ENCODE measurements at places on chromosomes 16 and 17.

DNA sequence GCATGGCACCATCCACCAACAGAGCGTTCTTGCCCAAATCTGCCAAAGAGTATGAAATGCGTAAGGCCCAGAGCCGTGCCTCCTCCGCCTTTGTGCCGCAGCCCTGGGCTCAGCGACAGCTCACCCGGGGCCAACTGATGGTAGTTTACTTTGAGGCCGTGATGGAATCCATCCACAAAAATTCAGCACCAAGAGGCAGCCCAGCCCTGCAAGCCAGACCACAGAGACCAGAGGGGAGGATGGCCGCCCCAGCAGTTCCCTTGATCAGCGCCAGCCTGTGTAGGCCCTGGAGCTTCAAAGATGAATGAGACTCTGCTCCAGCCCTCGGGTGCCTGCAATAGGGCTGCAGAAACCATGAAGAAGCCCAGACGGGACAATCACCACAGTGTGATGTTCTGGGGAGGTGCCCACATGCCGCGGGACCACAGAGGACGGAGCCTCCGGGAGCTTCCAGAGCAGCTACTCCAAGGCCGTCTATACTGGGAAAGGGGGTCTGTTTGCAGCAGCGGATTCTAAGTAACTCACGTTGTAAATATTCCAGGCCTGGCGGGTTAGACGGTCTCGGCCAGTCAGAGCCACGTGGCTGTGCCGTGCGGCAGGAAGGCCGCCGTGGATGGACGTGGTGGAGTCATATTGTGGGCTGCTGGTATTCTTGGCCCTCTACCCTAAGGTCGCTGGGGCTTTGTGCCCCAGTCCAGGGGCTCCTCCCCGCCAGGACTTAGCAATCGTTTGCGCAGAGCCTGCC is 80.3 kb downstream of the RBFOX3 start:
- no peak for DNase-seq

- DNase-seq, result no peak
Measured at GRCh38 chr17:41691031-41691777, 2.5 kb downstream of the EIF1 start.

GRCh38 chr17:49843774-49844350 is 4.0 kb downstream of the TAC4 start:
- no peak for DNase-seq

GRCh38 chr16:11071829-11072228 is 127.5 kb downstream of the CLEC16A start:
- DNase-seq, result no peak

GRCh38 chr16:85350973-85351372 is 238.7 kb upstream of the CIBAR2 start:
- DNase-seq, result peak; percentile 69

DNA sequence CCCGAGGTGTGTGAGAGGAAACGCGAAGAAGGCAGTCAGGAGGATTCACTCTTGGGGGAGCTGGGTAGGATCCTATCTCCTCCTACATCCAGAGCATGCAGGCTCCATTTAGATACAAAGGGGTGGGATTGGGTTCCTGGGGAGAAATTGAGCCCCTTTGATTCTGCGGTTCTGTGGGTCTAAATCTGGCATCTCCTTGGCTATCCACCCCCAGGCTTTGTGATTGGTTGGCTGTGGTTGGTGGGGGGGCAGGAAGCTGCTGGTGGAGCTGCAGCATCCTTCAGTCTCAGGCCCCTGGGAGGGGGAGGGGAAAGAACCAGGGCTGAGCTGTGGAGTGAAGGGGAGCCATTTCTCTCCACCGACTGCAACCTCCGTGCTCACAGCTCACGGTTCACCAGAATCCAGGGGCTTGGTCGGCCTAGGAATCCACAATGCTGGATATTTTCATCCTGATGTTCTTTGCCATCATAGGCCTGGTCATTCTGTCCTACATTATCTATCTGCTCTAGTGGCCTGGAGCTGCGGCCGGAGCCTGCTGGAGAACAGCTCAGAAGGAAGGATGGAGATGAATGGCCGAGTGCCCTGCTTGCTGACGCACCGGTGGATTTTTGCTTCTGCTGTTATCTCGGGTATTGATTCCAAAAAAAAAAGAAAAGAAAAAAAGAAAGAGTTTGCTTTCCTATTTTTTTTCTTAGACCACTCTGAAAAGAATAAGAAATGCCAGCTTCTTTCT is at the start of gene LASP1NB:
Gene LASP1NB (plus strand): TSS at position 352 of the 733 bp plus-strand sequence.
- no peak for DNase-seq

DNA sequence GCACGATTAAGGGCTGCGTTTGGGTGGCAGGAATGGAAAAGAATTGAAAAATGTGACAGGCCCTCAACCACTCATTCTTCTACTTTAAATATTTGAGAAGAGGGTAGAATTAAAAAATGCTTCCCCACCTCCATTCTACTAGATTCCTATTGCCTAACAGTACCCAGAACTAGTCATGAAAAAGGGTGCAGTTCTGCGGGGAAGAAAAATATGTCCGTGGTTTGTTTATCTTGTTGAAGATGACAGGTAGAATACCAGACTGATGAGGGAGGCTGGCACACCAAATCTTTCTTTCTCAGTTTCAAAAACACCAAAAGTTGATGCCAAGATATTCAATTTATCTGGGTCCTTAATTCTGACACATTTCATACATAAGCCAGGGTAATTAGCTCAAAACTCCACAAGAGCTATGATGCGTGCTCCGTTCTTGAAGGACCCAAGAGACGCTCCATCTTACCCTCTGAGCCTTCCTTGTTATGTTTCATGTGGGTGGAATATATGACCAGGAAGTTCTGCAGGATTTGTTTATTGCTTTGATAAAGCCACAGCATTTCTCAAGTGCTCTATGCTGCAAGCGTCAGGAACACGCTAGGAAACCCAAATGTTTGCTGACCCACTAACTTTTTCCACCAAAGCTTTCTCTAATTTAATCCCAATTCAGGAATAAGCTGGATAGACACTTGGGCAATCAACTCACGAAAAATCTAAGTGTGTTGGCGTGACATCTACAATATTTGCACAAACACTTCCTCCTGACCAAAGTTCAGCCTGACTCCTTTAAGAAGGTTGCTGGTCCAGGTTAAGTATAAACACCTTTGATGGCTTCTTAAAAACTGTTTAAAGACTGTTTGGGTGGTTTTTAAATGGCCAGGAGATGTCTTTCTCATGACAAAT is 20.6 kb upstream of the GAN start:
- no peak for DNase-seq

GRCh38 chr16:56547949-56548567 is 16.8 kb upstream of the MT4 start:
- DNase-seq, result no peak

DNA sequence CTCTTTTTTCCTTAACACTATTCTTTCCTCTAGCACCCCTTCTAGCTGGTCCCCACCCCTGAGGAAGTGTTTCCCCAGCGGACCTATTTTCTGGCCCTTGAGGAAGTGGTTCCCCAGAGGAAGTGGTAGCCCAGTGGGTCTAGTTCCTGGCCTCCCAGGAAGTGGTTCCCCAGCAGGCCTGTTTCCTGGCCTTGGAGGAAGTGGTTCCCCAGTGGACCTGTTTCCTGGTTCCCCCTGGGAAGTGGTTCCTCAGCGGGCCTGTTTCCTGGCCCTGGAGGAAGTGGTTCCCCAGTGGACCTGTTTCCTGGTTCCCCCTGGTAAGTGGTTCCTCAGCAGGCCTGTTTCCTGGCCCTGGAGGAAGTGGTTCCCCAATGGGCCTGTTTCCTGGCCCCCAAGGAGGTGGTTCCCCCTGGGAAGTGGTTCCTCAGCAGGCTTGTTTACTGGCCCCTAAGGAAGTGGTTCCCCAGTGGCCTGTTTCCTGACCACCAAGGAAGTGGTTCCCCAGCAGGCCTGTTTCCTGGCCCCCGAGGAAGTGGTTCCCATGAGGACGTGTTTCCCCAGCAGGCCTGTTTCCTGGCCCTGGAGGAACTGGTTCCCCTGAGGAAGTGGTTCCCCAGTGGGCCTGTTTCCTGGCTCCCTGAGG is 58.3 kb downstream of the NTN1 start:
- no peak for DNase-seq

DNA sequence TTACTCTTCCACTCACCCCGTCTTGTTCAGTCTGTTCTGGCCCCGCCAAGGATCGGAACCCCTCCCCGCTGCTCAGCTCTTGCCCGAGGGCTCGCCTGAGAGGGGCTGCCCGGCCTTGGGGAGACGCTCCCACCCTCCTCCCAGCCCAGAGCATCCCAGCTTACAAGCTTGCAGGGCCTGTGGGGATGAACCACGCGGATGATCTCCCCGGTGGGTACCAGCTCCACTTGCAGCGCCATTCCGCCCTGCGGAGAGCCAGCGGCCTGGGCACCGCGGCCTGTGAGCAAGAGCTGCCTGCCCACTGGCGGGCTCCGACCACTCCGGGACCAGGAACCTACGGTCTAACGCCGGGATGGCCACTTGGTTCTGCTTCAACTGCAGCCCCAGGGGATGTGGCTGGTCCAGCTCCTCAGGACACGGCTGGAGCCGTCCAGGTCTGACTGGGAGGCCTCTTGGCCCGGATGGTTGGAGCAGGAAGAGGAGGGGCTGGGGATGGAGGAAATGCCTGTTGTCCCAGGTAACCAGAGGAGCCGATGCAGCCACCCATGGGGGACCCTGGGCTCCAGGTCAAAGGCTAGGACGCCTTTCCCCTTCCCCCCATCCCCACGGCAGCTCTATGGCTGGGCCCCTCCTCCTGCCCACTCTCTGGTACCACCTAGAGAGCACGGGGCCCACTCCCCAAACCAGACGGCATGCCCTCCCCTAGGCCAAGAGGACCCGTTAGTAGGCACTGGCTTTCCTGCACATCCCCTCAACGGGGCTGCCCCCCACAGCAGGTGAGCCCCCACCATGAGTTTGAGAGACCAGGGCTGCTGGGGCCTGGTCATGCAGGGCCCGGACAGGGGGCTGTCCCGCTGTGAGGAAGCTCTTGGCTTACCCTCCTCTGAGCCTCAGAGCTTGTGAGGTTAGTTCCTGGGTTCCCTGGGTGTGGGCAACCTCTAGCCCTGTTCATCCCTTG is at the start of gene MYO1C:
Gene MYO1C (minus strand): TSS at position 438 of the 958 bp plus-strand sequence. CDS start 199 bp downstream, at position 239.
- no peak for DNase-seq

GRCh38 chr17:79769570-79770506 is 8.1 kb upstream of the CBX2 start:
- DNase-seq, result no peak

- no peak for DNase-seq
Measured at GRCh38 chr16:31157136-31157535, 7.3 kb upstream of the PRSS36 start.

DNA sequence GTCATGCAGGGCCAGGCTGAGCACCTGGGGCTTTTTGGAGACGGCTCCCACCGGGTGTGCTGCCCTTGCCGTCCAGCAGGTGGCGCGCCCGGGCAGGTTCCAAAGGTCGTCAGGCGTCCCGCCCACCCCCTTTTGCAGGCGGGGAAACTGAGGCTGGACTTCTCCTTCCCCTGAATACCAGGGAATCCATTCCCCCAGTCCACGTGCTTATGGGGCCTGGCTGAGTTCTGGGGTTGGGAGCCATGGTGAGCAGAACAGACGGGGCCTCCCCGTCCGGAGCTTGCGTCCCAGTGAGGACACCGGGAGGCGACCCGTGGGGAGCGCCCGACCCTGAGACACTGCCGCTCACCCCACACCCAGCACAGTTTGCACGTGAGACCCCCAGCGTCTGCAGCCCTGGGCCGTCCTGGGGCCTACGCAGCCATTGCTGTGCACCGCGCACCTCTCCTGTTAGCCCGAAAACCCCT is 51.8 kb upstream of the JPH3 start:
- DNase-seq, result no peak

GRCh38 chr16:12311309-12311708 is 334.8 kb downstream of the SNX29 start:
- DNase-seq, result peak; percentile 16

- DNase-seq, result no peak
Measured at GRCh38 chr17:41782142-41782541, 4.4 kb downstream of the JUP start.

Data from muscle of arm (tissue), 14 donors.